ENCODE measurements at places on chromosomes 2 and 18.
A peak's percentile ranks its signal among the peaks of the same experiment; 100 is the strongest.

- DNase-seq, result no peak
These were observed 63.5 kb downstream of the ANKRD44 start for GRCh38 chr2:197247083-197247482.

- DNase-seq, result no peak
These were observed 19.1 kb downstream of the KCNE4 start for GRCh38 chr2:223071139-223071538.

DNA sequence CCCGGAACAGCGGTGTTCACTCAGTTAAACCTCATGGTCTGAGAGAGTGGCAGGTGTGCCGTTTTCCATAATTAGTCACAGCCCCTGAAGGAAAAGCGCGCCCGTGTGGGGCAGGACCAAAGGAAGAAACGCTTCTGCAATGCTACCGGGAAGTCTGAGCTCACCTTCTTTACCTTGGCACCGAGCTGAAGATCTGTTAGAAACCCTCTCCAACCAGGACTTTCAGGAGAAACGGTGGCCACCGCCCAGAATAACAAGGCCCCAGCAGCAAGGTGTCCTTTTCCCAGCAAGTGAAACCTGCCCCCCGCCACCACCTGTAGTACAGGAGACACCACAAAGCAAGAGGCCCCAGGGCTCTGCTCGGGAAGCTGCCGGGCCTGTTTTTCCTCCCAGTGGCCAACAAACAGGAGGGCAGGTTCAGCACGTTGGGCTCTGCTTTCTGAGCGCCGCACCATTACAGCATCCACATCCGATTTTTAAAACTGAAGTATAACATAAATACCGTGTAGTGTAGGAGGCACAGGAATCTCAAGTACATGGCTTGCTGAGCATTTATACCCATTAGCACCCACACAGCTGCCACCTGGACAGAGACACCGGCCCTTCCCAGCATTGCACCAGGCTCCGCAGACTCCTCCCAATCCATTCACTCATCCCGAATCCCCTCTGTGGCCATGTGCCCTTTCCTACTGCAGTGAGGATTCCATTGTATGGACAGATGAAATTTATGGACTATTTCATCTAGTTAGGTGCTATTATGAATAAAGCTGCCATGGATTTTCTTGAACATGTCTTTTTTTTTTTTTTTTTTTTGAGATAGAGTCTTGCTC is 121.8 kb upstream of the RIOK3 start:
- no peak for DNase-seq

DNA sequence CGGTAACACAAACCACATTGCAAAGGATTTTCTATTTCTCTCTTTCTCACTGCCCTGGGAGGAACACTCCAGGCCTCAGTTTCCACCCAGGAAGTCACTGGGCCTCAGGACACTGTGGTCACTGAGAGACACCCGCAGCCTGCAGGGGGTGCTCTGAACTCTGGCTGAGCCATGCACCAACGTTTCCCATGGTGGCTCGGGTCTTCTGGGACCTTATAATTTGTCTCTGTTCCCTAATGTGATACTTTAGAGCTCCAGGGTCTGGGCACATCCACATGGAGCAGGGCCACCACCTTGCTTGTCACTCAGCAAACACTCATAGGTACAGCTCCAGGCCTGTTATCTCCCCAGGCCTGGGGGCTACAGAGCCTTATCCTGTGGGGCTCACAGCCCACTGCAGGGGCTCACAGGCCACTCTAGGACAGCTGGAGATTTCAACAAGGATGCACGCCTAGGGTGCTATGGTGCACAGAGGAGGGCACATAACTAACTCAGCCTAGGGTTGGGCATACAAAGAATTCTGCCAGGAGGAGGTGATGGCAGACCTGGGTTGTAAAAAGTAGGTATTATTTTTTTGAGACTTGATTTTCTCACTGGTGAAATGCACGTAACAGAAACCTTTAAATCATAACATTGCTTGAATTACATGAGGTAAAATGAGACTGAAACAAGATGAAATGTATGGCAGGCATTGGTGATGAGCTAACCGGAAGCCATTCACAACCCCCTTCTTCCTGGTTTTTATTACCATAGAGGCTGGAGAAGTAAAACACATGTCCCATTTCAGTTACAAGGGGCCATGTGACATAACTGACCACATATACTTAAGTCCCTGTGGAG is 3.0 kb upstream of the HS1BP3 start:
- DNase-seq, result no peak

- no peak for DNase-seq
These were observed 1.4 kb upstream of the DOK6 start for GRCh38 chr18:69399253-69399652.

- peak; percentile 46 for DNase-seq
These were observed 41.3 kb downstream of the PSMG2 start for GRCh38 chr18:12744103-12744502.

DNA sequence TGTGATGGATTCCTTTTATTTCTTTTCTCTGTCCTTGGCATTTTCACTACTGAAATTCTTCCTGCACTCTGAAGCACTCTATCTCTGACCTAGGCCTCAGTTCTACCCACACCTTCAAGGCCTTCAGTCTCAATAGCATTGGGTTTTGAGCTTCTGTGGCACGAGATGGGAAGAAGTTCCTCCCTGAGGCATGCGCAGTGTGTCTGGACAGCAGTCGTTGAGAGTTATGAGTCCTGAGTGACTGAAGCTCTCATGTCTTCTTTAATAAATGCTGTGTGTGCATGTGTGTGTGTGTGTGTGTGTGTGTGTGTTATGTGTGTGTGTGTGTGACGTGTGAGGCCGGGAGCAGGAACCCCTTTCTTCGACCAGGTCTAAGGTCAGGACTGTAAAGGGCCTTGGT is 95.8 kb upstream of the DAPL1 start:
- no peak for DNase-seq

DNA sequence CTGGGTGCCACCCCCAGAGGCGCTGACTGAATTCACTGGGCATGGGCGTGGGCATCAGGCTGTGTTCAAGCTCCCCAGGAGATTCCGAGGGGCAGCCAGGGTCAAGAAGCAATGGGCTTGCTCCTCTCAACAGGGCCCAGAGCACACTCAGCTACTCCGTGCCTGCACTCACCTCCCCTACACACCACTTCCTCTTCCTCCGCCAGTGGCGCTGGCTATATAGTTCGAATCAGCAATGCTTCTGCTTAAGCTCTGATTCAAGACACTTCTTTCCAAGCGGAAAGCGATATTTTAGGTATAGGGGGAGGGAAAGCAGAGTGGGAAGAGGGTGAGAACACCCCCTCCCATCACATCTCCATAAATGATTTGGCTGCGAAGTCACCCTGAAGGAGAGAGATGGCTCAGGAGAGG is 42.1 kb downstream of the CRACDL start:
- no peak for DNase-seq

DNA sequence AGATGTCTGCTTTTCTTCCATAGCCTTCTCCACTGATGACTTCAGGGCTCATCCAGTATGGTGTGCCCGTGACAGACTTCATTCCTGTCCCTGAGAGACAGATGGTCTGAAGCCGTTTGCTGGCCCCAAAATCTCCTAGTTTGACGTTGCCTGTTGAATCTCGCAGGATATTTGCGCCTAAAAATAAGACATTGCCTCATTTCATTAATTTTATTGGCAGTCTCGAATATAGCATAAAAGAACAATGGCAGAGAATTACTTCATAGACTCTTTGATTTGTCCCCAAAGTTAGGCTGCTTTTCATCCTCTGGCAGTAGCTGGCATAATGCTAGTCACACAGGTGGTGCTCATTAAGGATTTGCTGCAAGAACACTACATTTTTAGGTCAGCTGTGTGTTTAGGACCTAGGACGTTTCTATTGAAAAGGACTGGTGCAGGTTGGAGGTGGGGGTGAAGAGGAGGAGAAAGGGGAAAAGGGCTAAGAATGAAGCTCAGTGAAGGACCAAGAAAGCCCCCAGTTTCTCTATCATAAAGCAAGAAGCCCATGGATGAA is 14.7 kb upstream of the ERCC3 start:
- no peak for DNase-seq

DNA sequence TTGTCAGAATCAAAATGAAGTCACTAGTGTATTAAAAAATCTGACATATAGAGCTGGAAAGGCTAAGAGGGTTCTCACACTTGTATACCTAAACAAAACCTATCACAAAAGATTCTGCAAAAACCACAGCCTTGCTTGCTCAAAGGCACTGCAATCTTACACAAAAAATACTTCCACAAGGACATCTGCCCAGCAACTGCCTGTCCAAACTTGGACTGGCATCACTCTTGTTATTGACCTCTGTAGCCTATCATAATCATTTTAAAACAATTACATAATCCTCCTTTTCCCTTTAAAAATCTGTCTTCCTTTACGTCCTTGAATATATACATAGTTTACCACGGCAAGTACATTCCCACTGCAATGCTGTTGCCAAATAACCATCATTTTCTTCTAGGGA is 19.9 kb downstream of the CHMP3 start:
- DNase-seq, result no peak

DNA sequence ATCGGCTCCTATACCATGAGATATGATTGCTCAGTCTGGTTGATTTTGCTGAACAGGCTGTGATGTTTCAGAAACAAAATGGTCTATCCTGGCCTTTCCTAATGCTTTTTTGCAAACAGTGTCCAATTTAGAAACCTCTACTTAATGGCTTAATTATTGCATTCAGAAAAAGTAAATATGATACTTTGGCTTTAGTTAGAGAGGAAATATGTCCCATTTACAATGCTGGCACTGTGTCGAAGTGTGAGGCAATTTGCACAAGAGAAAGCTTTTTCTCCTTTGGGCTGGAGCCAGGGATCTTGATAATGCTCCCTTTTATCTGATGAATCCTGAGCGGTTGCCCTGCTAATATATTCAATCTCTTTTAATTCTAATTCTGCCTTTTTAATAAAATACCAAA is 418.9 kb downstream of the EPHA4 start:
- DNase-seq, result no peak

GRCh38 chr2:99461828-99462483 is 27.9 kb downstream of the REV1 start:
- no peak for DNase-seq

DNA sequence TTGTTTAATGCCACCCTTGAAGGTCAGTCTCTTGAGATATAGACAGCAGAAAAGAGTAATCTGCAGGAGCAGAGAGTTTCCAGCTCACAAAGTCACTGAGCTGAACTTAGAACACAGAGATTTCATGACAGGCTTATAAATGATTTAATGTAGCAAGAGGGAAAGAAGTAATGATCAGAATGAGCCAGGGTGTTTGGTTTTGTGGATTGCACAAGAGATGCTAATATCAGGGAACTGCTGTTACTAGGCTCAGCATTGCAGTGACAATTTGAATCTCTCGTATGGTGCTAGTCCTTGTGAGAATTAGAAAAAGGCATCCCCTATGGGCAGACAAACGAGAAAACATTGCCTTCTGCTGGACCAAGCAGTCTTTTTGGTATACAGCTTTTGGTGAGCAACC is 61.7 kb upstream of the ITGB6 start:
- no peak for DNase-seq

DNA sequence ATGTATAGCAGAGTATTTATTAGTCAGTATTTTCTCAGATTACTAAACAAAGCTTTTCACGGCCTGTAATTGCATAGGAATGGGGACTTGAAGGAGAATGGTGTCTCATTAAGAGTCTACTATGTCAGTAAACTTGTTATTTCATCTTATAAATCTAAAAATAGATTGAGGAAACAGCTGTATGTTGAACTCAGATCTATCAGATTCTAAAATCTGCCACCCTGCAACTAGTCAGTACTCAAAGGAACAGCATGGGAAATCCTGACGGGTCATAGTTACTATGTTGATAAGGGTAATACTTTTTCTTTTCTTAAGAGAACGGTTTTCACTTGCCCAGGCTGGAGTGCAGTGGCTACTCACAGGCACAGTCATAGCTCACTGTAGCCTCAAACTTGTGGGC is 70.2 kb upstream of the EMILIN2 start:
- DNase-seq, result no peak

- no peak for DNase-seq
These were observed 192.0 kb downstream of the MTX2 start for GRCh38 chr2:176461098-176461808.

- DNase-seq, result no peak
These were observed 37.9 kb downstream of the TRIB2 start for GRCh38 chr2:12754643-12755042.

DNA sequence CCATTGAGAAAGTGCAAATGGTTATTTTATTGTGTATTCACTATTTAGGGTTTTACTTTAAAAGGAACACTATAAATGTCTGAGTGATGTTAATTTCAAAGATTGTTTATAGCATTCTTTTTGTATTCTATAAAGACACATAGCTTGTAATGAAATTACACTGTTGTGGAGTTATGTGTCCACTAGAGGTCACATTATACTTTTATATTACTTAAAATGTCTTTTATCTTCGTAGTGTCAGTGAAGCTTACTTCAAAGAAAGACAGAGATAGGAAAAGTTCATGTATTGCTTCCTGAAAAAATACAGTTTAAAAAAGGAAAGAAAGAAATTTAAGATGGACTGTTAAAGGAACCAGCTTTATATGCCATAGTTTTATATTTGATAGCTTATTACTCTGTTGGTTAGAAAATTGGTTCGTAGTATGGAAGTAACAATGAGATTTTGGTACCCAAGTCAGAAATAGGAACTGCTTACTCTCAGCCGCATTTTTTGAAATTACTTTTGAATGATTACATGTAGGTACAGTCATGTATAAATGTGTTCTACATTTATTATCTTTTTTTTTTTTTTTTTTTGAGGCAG is 20.5 kb downstream of the APLF start:
- no peak for DNase-seq

DNA sequence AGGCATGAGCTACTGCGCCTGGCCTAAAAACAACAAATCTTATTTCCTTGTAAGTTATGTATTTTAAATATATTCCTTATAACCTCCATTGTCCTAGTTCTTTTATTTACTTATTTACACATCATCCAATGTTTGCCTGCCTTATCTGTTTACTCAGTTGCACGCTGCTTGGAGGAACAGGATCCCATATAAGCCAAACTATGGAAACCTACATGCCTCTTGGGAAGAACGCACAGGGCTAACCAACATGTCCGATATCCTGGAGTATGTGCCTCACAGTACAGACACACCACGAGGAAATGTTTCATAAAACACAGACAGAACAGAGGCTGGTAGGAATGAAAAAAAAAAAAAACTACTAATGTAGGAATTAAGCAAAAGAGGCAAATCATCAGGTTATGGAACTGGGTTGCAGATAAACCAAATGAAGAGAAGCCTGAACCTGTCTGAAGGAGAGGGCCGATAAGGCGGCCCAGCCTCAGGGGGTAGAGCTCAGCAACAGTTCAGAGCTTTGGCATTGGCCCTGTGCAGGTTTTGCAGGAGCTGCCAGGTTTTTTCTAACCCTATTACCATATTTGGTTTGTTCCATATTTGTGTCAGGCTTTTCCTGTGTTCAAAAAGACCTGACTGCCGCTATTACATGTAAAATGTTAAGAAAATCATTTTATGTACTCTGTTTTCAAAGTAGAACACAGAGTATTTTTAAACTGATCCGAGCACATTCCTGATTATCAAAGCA is 19.9 kb upstream of the SP3 start:
- DNase-seq, result no peak

- DNase-seq, result no peak
These were observed at the start of gene HAAO for GRCh38 chr2:42792583-42793333. Gene HAAO (minus strand): TSS chr2:42792583. CDS start chr2:42792536, 47 bp downstream.

All from bone marrow (tissue), 2 donors.